Renal pelvis (tissue), 12 donors: ENCODE measurements at places on chromosomes 5 and 9. TPM values are rescaled to one million over a fixed set of nuclear protein-coding genes. Genes with fewer than 3 reads are reported as not detected.

The CCDC112 gene
- 15.3 TPM for polyA plus RNA-seq

DNA sequence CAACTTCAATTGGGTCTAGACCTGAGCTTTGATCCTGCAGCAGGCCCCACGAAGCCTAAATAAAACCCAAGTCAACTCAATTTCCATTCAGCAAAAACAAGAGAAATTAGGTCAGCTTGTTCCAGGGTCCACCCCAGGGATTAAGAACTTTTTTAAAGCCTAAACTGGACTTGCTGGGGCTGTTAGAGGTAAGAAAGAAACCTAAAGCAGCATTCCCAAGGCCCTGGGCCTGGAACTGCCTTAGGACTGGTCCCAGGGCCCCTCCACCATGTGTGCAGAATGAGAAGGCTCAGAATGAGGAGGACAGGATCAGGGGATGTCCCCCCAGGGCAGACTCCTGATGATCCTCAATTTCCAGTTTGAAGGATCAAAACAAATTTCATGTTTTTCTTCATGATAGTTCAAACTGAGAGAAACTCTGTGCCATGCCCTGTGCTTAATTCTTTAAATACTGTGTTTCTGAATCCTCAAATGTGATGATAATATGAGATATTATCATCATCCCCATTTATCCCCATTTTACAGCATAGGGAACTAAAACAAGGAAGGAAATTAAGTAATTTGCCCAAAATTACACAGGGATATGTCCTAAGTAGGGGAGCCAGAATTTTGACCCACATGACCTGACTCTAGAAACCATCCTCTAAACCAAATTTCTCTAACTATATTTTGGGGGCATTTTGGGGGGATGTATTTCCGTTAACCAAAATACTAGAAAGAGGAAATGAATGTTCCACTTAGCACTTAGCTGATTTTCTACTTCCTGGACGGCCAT, 64.5 kb downstream of the DENND1A start:
- no peak for DNase-seq

- DNase-seq: peak; percentile 83
These were observed 5.2 kb upstream of the IRF1 start for GRCh38 chr5:132495667-132496190.

The PRDM9 gene
- polyA plus RNA-seq: not detected

DNA sequence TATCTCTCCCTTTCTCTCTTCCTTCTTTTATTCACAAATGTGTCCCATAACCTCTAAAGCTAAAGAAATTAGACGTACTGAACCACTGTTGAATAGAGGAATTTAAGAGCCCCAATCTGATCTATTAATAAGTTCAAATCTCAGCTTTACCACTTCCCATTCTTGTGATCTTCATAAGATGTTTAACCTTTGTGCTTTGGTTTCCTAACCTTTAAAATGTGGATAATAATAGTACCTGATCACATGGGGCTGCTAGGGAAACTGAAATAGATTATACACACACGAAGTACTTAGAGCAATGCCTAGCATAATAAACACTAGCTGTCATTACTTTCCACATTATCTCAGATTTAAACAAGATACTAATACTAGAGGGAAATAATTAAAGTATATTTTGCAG, 324.3 kb upstream of the SEMA6A start:
- DNase-seq: no peak

DNA sequence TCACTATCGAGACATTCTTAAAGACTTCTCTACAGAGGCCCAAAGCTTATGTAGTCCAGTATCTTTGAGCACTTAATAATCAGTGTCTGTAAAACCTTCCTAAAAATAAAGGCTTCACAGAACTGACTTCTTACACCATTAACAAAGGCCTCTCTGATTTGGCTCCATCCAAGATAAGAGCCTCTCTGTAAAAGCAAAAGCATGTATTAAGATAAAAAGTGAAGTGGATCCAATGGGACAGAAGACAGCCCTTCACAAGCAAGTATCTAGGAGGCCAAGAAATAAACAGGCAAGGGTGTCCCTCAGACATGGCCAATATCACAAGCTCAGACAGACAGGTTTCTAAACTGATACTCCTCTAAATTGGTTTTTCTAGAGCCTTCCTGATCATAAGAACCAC, 11.9 kb downstream of the LHFPL2 start:
- DNase-seq: no peak

- no peak for DNase-seq
These were observed 93.3 kb upstream of the CD180 start for GRCh38 chr5:67289763-67290521.

DNA sequence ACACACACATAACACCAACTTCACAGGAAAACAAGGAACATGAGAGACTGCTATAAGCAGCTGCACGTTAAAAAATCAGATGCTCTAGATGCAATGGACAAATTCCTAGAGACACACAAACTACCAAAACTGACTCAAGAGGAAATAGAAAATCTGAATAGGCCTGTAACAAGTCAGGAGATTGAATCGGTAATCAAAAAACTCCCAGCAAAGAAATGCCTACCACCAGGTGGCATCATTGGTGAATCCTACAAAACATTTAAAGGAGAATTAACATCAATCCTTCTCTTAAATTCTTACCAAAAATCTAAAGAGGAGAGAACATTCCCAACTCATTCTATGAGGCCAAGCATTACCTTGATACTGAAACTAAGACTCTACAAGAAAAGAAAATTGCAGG, 54.9 kb downstream of the NDST1 start:
- DNase-seq: no peak

- no peak for DNase-seq
These were observed 3.7 kb downstream of the TXN start for GRCh38 chr9:110252509-110253139.

The ENTREP1 gene
- 2.4 TPM for polyA plus RNA-seq

DNA sequence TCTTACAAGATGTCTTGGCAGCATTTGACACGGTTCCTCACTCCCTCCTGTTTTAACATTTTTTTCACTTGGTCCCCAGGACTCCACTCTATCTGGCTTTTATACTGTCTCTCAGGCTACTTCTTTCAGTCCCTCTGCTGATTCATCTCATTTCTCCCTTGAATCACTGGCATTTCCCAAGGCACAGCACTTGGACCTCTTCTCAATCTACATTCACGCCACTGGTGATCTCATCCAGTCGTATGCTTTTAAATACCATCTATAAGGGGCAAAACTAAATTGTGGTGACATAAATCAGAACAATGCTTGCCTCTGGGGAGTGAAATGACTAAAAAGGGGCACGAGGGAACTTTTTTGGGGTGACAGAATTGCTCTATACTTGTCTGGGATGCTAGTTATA, 47.1 kb downstream of the MAPKAP1 start:
- DNase-seq: no peak

GRCh38 chr9:96417661-96418082, 498 bp downstream of the ZNF367 start:
- no peak for DNase-seq

The G3BP1 gene
- polyA plus RNA-seq: 181 TPM

GRCh38 chr9:73213300-73213699, 61.6 kb downstream of the ANXA1 start:
- no peak for DNase-seq

The KIF24 gene
- polyA plus RNA-seq: 6.0 TPM

DNA sequence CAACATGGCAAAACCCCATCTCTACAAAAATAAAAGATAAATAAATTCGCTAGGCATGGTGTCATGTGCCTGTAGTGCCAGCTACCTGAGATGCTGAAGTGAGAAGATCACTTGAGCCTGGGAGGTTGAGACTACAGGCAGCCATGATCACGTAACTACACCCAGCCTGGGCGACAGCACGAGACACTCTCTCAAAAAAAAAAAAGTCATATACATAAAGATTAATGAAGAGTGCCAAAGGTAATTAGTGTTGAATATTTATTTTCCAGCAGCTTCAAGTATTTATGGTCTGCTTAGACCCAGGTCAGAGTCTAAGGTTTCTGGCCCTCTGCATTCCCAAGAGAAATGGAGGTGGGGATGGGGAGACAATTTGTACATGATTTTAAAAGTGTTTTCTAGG, 167.7 kb downstream of the CD180 start:
- peak; percentile 62 for DNase-seq

GRCh38 chr9:137463931-137464290, 4.8 kb upstream of the NSMF start:
- DNase-seq: no peak

DNA sequence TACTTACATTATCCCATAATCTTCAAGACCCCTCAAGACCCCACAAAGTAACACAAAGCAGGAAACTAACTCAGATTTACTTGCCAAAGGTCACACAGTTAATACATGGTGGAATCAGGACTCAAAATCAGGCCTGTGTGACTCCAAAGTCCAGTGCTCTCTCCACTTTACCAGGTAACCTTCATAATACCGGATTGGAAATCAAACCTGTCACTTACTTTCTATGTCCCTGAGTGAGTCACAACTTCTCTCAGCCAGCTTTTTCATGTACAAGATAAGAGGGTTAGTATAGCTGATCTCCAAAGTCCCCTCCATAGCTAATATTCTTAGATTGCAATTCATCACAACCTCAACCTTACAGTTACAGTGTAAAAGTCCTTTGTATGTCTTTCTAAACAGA, 17.1 kb downstream of the STRBP start:
- no peak for DNase-seq

- no peak for DNase-seq
These were observed 289.1 kb upstream of the EDIL3 start for GRCh38 chr5:84673785-84674184.

DNA sequence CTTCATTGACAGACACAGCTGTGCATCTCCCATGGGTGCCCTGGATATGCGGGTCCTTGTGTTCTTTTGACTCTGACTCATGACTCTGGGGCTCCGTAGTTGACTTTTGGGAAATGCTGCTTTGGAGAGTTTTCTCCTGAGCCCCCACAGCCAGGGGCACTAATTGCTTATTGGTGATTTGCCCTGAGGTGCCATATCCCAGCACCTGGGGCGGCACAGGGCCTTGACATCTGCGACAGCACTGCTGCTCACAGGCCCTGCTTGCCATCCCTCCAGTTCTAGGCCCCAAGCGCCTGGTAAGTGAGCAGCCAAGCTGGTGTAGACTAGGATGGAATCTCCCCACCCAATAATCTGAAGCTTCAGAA, 75.1 kb downstream of the AMBP start:
- no peak for DNase-seq

The TOMM5 gene
- 112 TPM for polyA plus RNA-seq

- DNase-seq: peak; percentile 84
These were observed 1.0 kb upstream of the ACSL6 start for GRCh38 chr5:132012371-132013005.

The ZBED3 gene
- 37.0 TPM for polyA plus RNA-seq

The BRINP1 gene
- 6.5 TPM for polyA plus RNA-seq

GRCh38 chr9:73667749-73668148, 516.1 kb downstream of the ANXA1 start:
- no peak for DNase-seq

DNA sequence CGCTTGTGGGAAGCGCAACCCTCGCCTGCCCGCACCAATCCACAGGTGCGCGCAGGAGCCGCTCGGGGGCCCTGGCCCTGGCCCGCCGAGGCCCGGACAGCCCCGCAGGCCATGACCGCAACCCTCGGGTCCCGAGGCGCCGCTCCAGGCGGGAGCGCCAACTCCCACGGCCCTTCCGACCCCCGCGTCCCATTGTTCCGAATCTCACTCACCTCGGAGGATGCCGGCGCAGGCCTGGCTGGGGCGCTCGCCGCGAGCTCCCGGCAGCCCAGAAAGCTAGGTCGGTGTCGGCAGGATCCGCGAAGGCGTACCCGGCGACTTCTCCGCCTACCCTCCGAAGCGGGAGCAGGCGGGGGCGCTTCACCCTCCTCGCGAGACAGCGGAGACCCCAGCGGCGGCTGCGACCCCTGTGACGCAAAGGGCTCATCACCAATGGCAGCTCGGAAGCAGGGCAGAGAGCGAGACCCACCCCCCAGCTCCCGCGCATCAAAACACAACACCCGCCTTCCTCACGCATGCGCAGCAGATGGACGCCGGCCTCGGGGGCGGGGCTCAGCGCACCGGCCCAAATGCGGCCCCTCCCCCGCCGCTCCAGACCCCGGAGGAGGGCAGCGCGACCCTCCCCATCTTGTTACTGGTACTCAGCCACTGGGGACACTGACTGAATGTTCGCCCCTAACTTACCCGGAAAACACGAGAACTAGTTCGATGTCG, 1.4 kb upstream of the SMIM27 start:
- peak; percentile 97 for DNase-seq
